H9 (cell line): ENCODE measurements at places on chromosomes 6 and 20.

- DNase-seq, result no peak
These were observed 470.6 kb upstream of the ARID1B start for GRCh38 chr6:156306531-156306930.

DNA sequence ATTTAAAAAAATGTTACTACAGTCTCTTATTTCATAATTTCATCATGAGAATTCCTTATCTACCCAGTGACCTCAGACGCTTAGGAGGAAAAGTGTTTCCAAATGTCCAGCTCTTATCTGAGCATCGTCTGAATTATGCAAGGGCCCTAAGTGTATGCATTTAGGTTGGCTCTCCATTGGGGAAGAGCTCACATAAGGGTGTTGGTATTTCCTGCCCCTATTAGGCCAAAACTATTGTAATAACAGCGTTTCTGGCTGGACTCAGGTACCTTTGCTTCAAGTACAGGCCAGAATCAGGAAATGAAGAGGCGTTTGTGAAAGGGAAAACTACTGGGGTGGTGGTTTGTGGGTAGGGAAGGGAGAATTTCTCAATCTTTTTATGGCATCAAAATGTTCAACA lies 40.4 kb upstream of the SGK1 start:
- no peak for DNase-seq

- peak; percentile 50 for DNase-seq
These were observed 446.7 kb downstream of the BMP2 start for GRCh38 chr20:7214081-7214740.

GRCh38 chr6:12064131-12064530 lies 52.0 kb downstream of the HIVEP1 start:
- DNase-seq, result no peak

DNA sequence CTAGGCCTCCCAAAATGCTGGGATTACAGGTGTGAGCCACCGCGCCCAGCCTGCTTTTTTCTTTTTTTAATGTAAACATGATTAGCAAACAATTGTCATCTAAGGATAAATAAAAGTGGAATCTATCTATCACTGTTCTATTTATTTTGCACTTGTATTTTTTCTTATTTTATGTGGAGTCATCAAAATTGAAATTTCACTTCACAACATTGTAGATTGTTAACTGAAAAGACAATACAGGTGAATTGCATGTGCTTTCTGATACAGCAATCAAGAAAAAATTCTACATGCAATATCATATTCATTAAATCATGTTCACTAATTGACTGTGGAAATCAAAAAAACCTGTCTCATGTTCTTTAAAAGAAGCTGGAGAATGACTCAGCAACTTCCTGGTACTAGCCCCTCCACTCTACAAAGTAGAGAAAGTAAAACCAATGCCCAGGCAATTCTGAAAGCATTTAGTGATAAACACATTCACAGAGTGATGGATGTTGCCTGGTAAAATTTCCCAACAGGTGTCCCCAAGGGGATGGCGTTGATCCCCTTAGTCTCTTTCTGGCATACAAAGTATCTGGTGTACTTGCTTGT lies 10.7 kb upstream of the RFX6 start:
- DNase-seq, result no peak

DNA sequence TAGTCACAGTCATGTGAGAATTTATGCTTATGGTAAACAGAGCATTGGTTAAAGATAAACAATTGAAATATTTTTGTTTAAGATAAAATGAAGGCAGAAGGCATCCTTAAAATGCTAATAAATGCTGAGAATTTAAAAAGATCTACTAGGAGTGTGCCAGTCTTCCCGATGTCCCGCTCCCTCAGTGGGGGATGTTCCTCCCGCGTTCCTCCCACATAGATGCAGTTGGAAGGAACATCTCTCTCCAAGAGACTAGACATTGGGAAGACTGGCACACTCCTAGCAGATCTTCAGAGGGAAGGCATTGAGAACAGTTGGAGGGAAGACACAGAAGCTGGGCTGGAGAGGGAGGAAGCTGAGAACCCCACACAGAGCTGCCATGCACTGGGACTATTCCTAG lies 203.3 kb downstream of the EDN1 start:
- no peak for DNase-seq

- no peak for DNase-seq
These were observed 3.1 kb upstream of the CCM2L start for GRCh38 chr20:32006841-32007786.

DNA sequence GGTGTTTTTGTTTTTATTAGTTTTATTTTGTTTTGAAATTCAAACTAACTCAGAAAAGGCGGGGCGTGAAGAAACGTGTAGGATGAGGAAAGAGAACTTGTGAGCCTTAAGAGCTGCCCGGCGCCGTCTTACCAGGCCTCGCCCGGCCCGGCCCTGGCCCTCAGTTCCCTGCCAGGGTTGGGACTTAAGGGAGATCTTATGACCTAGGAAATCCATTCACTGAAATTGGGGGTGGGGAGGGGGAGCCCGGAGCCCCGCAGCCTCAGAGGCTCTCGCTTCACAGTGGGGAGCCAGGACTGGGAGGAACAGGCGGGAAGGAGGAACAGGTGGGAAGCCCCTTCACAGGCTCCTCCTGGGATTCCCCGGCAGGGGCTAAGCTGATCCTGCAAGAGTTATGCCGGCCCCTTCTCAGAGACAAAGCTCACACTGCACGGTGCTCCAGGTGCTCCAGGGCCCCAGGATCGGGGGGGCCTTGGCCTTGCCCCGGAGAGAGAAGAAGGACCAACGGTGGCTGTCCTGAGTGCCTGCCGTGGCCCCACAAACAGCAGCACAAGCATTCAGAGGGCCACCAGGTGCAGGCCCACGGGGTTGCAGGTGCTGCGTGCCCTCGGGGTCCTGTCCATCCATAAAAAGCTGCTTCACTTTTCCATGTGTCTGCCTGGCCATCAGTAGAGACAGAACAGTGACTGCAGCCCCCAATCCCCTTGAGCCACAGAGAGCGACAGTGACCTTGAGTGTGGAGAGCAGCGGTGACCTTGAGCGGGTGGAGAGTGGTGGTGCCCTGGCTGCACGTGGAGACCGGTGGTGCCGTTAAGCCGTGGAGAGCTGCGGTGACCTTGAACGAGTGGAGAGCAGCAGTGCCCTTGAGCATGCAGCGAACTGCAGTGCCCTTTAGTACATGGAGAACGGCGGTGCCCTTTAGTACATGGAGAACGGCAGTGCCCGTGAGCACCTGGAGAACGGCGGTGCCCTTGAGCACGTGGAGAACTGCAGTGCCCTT lies 152.7 kb downstream of the DLL1 start:
- no peak for DNase-seq

- DNase-seq, result no peak
These were observed 1.4 kb upstream of the RNASET2 start for GRCh38 chr6:166957805-166958076.
